DMS53 (cell line): ENCODE measurements at places on chromosomes 13 and 19.
A peak's percentile ranks its signal among the peaks of the same experiment; 100 is the strongest.

GRCh38 chr19:13978351-13979243 is 26.3 kb downstream of the DCAF15 start:
- no peak for DNase-seq

- no peak for DNase-seq
These were observed 60.6 kb downstream of the LHFPL6 start for GRCh38 chr13:39542361-39542760.

DNA sequence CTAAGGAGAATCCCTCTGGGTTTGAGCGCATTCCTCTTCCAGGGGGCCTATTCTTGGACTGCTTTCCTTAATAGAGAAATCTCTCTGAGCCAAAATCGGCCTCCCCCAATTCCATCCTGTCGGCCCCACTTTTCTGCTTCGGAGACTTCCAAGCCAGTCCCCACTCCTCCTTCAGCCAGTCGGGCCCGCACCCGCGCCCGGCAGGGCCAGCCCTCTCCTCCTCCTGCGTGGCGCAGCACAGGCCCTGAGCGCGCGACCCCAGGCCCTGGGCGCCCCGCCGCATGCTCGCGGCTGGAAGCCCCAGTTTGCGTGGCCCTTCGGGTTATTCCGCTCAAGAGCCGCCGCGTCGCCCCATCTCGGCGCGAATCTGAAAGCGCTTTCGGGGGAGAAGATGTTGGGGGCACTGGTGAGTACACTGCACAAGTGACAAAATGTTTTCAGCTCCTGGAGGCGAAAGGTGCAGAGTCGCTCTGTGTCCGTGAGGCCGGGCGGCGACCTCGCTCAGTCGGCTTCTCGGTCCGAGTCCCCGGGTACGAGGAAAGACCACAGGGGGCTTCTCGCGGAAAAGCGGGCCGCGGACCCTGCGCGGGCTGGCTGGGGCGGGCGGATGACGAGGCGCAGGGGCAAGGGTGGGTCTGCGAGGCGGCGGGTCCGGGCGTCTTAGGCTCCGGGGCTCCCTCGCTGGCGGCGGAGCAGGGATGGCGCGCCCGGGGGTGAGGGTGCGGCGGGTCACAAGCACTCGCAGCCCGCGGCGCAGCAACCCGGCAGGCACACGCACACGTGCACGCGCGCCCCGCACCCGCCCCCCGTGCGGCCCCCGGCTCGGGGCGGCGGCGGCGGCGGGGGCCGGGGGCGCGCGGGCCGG is at the start of gene IL17D:
TSS of gene IL17D (plus strand) at position 785 of the 865 bp plus-strand sequence. CDS start 303 bp downstream, outside the sequence.
- DNase-seq: peak; percentile 72

- no peak for DNase-seq
These were observed 86.9 kb downstream of the DOCK9 start for GRCh38 chr13:98890925-98891324.

DNA sequence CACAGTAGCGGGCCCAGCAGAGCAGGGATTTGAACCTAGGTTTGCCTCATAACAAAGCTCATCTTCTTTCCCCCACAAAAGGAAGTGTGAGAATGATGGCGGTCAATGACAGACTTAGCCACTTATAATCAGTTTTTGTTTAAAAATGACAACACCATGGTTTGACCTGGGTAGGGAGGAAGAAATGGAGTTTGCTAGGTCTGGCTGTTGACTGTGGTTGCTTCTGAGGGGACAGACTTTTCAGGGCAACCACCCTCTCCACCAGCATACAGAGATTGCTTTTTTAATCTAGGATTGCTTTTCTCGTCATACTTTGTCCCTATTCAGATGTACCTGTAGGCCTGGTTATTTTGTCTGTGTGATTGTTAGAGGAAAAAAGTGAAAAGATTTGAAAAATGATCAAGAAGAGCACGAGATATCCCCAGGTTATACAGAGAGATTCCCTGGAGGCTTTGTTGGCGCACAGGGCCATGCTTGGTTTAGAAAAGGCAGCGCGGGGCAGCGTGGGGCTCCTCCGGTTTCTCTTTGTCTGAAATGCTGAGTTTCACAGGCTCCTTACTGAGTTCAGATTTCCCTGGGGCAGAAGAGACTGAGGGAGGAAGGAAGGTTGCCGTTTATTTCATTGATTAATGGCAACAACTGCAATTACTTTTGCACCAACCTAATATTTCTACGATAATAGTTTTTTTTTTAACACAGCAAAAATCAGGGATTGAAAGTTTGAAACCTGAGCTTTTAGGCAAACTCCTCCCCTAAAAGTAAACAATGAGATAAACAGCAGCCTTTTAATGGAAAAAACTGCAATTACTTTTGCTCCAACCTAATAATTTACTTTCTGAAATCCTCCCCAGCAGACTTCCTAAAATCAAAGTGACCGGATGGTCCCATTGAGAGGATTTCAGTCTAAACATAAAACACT is 97.0 kb upstream of the RNF113B start:
- no peak for DNase-seq

- no peak for DNase-seq
These were observed 47.5 kb upstream of the MBNL2 start for GRCh38 chr13:97174638-97175037.

DNA sequence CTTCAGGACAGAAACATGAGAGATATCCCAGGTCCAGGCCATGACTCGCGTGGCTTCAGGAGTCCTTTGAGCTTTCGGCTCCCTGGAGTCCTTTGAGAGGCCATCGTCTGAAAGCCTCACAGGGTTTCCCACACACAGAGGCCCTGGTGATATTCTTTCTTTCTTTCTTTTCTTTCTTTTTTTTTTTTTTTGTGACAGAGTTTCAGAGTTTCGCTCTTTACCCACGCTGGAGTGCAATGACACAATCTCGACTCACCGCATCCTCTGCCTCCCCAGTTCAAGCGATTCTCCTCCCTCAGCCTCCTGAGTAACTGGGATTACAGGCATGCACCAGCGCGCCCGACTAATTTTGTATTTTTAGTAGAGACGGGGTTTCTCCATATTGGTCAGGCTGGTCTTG is 5.5 kb downstream of the SIN3B start:
- no peak for DNase-seq
